NCI-H1930 (cell line): ENCODE measurements at places on chromosomes 4 and X.

- no peak for DNase-seq
Measured at GRCh38 chrX:123869488-123869887, 9.6 kb downstream of the XIAP start.

GRCh38 chrX:54043541-54044125 is 640 bp downstream of the PHF8 start:
- peak; percentile 34 for DNase-seq

- no peak for DNase-seq
Measured at GRCh38 chr4:62231994-62232393, 1031.9 kb downstream of the ADGRL3 start.

DNA sequence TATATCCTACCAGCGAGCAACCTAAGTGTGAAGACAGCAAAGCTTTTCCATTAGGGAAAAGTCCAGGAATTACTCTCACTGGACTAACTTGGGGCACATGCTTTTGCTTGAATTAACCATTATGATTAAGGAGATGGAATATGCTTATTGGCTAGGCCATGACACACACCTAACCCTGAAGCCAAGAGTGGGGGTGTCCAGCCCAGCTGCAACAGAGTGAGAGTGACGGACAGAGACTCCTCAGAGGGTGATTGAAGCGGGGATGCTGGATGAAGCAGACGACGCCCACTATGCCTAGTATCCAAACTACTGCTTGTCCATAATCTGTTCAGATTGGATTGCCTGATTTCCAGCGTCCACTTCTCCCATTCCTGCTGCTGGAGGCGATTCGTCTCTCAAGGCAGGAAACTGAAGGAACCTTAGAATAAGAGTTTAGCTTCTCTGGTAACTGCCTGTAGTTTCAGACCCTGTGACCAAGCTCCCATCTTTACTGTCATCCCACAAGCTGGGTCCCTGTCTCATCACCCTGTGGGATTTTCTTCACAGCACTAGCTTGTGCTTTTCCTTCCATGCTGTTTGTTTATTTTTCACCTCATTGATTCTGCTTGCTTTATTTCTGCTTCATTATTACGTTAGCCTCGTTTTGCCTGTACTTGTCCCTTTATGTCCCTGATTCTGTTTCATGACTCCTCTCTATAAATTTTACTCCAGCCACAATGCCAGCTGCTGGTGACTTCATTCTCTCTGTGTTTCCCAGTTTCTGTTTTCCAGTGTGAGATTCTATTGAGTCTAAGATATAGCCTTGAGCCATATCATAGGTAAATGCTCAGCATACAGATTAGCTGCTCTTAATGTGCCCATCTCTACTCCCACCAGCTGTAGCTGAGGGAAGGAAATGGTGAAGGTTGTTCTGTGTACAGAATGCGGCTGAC is 19.0 kb downstream of the FAM47E start:
- DNase-seq = no peak

DNA sequence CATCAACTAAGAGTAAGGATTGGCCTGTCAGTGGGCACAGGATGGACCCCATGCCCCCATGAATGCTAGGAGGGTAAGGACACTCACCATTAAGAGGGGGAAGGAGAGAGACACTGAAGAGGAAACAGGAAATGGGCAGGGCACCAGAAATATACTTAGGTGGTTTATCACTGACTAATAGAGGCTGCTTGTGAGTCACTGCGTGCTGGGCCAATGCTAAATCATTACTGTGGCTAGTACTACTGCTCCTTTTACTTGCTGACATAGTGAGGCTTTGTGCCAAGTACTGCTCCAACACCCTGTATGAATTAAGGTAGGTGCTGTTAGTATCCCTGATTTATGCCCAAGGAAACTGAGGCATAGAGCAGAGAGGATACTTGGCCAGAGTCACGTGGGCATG is 130.4 kb upstream of the FRMPD4 start:
- DNase-seq = no peak

DNA sequence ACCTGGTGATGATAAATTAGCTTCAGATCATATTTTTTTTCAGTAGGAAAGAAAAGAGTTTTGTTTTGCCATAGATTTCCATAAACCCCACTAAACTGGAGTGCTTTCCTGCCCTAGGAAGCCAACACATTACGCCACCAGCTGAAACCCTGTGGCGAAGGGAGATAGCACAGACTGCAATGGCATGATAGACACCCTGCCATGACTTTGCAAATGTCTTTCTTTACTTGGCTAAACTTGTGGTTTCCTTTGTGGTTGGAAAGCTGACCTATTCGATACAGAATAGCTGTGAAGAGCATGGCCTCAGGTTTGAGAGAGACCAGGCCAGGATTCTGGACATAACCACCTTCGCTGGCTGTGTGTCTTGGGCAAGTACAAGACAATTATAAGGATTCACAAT is 19.1 kb downstream of the MFAP3L start:
- no peak for DNase-seq

- no peak for DNase-seq
Measured at GRCh38 chr4:140326395-140326993, 47.0 kb upstream of the SCOC start.

- no peak for DNase-seq
Measured at GRCh38 chr4:85979276-85979675, 380.6 kb downstream of the MAPK10 start.

- no peak for DNase-seq
Measured at GRCh38 chr4:77149789-77150188, 7.2 kb upstream of the CCNG2 start.

DNA sequence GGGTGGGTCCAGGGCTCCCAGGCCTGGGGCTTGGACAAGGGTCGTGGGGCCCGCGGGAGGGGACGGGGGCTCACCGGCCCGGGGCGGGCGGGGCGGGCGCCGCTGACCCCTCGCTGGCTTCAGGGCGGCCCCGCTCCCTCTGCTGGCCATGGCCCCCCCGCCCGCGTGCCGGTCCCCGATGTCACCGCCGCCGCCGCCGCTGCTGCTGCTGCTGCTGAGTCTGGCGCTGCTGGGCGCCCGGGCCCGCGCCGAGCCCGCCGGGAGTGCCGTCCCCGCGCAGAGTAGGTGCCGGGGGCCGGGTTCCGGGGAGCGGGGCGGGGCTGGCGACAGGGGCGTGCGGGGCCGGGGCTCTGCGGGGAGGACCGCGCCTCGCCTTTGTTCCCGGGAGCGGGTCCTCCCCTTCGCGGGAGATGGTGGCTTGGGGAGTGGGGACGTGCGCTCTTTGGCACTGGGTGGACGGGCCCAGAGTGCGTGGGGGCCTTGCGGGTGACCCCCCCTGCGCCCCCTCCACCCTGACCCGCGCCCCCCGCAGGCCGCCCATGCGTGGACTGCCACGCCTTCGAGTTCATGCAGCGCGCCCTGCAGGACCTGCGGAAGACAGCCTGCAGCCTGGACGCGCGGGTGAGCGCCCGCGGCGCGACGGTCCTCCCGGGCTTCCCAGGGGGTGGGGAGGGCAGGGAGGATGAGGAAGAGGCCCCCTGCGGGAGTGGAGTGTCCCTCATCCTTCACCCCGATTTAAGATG is 16.8 kb upstream of the NAT8L start:
- DNase-seq = no peak

DNA sequence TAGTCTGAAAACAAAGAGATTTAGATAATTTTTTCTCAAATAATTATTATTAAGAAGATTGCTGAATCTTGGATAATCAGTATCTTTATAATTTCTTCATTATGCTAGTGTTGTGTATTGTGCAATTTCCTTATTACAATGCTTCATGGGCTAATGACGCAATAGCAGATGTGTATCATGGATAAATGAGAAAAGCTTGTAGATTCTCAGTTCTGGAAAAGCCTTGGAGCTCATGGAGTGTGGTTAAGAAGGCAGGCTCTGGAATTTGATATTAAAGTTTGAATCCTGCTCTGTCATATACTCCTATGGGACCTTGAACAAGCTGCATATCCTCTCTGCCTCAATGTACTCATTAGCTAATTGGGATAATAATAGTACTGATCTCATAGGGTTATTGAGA is 18.9 kb upstream of the CXCL8 start:
- DNase-seq = no peak

- no peak for DNase-seq
Measured at GRCh38 chrX:93673056-93673868, at the start of gene NAP1L3. TSS of gene NAP1L3 (minus strand) at chrX:93673578. CDS start at chrX:93673304, 274 bp downstream.

DNA sequence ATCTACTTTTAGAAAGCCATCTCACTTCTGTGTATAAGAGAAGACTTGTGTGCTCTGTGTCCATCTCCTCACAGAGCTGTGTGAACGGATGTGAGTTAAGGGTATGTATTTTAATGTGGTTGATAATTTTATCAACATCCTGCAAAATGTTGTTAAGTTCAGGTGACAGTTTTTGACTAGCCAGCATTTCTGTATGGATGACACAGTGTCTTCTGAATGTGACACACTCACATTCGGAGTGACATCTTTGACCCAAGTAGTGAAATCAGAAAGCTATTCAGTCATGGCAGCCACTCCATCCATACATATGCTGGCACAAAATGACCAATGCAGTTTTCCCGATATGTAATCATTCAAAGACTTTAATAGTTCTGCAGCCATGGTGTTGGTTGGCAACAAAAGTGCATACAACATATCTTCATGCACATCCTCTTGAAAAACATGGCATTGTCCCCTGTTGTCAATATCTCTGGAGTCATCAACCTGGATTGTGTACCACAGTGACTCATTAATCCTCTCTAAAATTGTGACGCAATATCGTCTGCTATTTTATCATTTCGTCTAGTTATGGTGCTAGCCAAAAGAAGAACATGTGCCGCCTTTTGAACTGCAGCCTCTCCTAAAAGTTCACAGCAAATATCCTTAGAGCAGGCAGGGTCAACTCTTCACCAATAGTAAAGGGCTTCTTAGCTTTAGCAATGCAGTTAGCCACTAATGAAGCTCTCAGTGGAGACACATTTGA is 6.8 kb upstream of the FGF2 start:
- DNase-seq = no peak

DNA sequence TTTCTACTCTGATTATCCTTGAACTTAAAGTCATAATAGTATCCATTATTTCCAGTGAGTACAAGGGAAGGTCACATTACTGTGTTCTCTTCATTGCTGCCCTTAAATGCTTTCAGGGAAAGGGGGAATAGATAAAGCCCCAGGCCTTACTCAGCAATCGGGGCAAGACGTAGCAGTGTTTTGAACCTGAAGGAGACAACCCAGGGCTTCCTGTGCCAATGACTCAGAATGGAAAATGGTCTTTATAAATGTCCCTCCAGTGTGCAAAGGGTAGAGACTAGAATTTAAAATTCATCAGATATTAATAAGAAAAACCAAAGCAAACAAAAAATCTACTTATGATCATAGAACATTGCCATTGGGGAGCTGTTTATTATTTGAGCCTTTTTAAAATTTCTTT is 23.7 kb downstream of the TLR8 start:
- DNase-seq = no peak

GRCh38 chr4:24322511-24322910 is 261.8 kb downstream of the DHX15 start:
- no peak for DNase-seq

DNA sequence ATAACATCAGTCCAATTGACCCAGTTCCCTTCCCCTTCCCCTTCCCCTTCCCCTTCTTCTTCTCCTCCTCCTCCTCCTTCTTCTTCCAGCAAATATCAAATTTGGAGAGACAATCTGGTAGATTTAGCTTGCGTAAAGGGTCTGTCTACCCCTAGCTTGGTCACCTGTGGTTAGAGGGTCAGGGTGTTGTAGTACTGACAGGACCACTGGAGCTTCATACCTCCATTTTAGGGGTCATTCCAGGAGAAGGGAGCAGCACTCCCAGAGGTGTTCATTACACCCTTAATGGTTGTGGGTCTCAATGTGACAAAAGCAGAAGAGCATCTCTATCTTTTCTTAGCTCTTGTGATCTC is 3.7 kb upstream of the FGB start:
- DNase-seq = no peak

- DNase-seq = no peak
Measured at GRCh38 chr4:4647041-4647440, 105.2 kb upstream of the STX18 start.

- DNase-seq = no peak
Measured at GRCh38 chr4:85726555-85726954, 251.6 kb downstream of the ARHGAP24 start.

DNA sequence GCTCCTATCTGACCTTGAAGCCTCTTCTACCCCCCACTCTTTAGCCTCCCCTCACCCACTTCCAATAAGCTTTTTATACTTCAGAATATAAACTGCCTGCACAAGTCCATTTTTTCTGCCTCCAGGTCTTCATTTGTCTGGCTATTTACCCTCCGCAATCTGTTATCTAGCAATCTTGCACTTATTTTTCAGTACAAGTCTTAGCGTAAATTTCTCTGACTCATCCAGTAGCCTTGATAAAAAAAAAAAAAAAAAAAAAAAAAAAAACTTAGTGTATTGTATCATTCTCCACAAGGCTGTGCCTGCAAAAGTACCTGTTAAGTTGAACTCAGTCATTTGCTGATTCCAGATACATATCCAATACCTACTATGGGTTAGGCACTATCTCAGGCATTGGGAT is 219.5 kb upstream of the DKK2 start:
- no peak for DNase-seq

GRCh38 chrX:100687546-100687945 is 43.5 kb downstream of the SRPX2 start:
- no peak for DNase-seq

DNA sequence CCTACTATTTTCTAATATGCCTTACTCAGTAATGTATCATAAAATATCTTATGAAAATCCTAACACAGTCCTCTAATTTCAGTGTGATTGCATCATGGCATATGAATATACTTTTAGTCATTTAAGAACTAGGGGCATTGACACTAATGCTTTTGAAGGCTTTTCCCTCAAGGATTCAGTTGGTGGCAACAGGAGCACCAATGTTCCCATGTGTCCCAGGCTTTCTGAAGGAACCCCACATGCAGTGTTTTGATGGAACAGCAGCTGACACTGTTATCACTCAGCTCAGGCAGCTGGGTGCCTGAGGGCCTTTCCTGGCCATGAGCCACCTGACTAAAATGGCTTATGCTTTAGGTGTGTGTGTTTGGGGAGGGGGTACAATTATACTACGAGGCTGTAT is 348.3 kb downstream of the ARHGAP24 start:
- no peak for DNase-seq

DNA sequence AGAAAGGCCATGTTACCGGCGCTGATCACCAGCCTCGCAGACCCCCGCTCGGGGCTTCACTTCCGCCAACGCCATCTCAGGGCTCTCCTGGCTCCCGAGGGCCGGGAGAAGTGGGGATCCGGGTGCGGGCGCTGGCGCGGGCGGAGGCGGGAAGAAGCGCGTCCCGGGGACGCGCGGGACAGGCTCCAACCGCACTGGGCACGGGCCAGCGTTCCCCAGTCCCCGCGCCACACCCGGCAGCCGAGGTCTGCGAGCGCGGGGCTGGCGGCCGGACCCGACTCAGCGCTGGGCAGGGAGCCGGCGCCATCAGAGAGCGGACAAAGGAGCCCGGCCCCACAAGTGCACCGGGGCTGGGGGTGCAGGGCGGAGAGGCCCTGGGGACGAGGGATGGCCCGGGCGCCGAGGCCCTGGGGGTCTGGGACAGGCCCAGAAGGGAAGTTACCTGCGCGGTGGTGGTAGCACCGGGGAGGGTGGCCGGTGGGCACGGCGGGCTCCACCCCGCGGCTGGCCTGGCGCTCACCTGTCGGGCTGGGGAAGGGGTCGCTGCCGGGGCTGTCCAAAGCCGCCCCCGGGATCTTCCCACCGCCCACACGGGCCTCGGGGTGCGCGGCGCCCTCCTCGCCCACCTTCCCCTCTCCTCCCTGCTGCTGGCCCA is 449 bp downstream of the CTPS2 start:
- DNase-seq = no peak

- no peak for DNase-seq
Measured at GRCh38 chrX:15564981-15565579, 35.7 kb downstream of the ACE2 start.

GRCh38 chr4:665381-665750 is 8.7 kb downstream of the ATP5ME start:
- no peak for DNase-seq
